ENCODE measurements at places on chromosomes 16 and 17.

DNA sequence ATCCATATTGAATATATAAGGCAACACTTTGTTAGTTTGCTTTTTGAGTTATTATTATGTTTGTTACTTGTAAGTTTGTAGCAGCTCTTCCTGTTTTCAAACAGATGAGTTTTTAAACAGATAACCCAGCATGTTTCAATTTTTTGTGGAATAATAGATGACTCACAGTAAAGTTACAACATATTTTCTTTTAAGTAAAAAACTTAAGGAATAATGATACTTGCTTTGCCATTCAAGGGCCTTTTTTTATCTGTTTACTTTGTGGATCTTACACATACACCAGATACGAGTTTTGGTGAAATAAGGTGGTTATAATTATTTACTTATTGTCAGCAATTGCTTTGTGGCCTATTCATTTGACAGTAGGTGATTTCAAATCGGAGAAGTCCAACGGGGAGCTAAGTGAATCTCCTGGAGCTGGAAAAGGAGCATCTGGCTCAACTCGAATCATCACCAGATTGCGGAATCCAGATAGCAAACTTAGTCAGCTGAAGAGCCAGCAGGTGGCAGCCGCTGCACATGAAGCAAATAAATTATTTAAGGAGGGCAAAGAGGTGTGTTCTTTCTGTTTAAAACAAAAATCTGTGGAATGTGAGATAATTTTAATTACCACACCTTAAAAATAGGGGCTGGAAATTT lies 66.3 kb downstream of the BPTF start:
- H3K4me3 ChIP-seq, result no peak overlapping the region
- no peaks in the 10 kb centered on the region for H3K4me1 ChIP-seq
- no peak overlapping the region for H3K27ac ChIP-seq
- H3K27me3 ChIP-seq, result no peaks in the 10 kb centered on the region
- peaks cover 6% of the 10 kb centered on the region for H3K36me3 ChIP-seq

DNA sequence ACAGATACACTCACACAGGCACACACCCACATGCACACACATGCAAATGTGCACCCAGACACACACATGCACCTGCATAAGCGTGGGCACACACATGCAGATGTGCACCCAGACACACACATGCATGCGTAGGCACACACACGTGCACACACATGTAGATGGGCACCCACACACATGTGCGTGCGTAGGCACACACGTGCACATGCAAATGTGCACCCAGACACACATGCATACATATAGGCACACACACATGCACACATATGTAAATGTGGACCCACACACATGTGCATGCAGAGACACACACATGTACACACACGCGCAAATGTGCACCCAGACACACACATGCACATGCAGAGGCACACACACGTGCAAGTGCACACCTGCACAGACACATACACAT lies 60.3 kb downstream of the MRM1 start:
- peaks cover 44% of the 10 kb centered on the region for H3K27me3 ChIP-seq
- no peaks in the 10 kb centered on the region for H3K36me3 ChIP-seq
- no peak for DNase-seq
- no peak overlapping the region for H3K4me3 ChIP-seq
- no peaks in the 10 kb centered on the region for H3K4me1 ChIP-seq
- H3K27ac ChIP-seq, result no peak overlapping the region

- no peak overlapping the region for H3K27ac ChIP-seq
- H3K36me3 ChIP-seq, result no peaks in the 10 kb centered on the region
- H3K27me3 ChIP-seq, result no peaks in the 10 kb centered on the region
- no peaks in the 10 kb centered on the region for H3K4me1 ChIP-seq
These were observed 230.1 kb downstream of the CBLN1 start for GRCh38 chr16:49051576-49051975.

- no peaks in the 10 kb centered on the region for H3K27me3 ChIP-seq
- H3K4me3 ChIP-seq, result no peak overlapping the region
- DNase-seq, result no peak
- no peaks in the 10 kb centered on the region for H3K4me1 ChIP-seq
- H3K36me3 ChIP-seq, result no peaks in the 10 kb centered on the region
- no peak overlapping the region for H3K27ac ChIP-seq
These were observed 28.5 kb upstream of the SLC7A5 start for GRCh38 chr16:87897521-87898505.

DNA sequence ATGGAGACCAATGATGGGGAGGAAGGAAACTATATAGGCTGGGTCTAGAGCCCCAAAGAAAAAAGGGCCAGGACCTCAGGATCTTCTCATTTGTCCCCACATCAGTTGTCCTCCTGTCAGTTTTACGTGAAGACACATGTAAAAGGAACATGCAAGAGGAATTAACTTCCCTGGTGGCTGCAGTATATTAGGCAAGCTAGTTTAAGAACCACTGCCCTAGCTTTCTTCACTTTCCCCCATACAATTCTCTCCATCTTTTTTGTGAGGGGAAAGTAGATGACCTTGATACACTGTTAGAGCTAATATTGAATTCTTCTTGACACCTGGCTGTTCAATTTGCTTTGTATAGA lies 2.3 kb downstream of the MAP3K3 start:
- DNase-seq, result no peak
- H3K27me3 ChIP-seq, result no peaks in the 10 kb centered on the region
- no peak overlapping the region for H3K4me3 ChIP-seq
- H3K27ac ChIP-seq, result no peak overlapping the region
- H3K36me3 ChIP-seq, result no peaks in the 10 kb centered on the region
- peaks cover 14% of the 10 kb centered on the region for H3K4me1 ChIP-seq

GRCh38 chr16:27795992-27796614 lies 246.2 kb downstream of the KATNIP start:
- no peaks in the 10 kb centered on the region for H3K36me3 ChIP-seq
- H3K4me3 ChIP-seq, result no peak overlapping the region

GRCh38 chr17:1727876-1728630 lies 3.5 kb downstream of the WDR81 start:
- no peak overlapping the region for H3K4me3 ChIP-seq
- DNase-seq, result no peak
- H3K4me1 ChIP-seq, result peaks cover 13% of the 10 kb centered on the region
- H3K27ac ChIP-seq, result no peak overlapping the region
- H3K27me3 ChIP-seq, result no peaks in the 10 kb centered on the region
- no peaks in the 10 kb centered on the region for H3K36me3 ChIP-seq

DNA sequence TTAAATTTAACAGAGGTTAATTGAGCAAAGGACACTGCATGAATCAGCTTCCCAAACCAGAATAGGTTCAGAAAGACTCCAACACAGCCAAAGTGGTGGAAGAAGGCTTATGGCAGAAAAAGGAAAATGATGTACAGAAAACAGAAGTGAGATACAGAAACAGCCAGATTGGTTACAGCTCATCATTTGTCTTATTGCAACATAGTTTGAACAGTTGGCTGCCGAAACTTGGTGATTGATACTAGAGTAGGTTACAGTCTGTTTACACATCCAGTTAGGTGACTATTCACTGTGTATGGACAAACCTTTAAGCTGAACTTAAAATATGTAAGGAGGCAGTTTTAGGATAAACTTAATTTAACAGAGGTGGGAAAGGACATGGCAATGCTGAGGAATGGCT lies 18.3 kb downstream of the TMEM100 start:
- H3K27ac ChIP-seq, result no peak overlapping the region
- no peak for DNase-seq
- no peaks in the 10 kb centered on the region for H3K36me3 ChIP-seq

Data from MM.1S (cell line).